ENCODE measurements at places on chromosomes 6 and 20. TPM values are rescaled to one million over a fixed set of nuclear protein-coding genes. Genes with fewer than 3 reads are reported as not detected.
A peak's percentile ranks its signal among the peaks of the same experiment; 100 is the strongest.

- H3K36me3 ChIP-seq, result no peaks in the 10 kb centered on the region
- no peak for DNase-seq
- H3K4me1 ChIP-seq, result no peaks in the 10 kb centered on the region
- no peaks in the 10 kb centered on the region for H3K27me3 ChIP-seq
Measured at GRCh38 chr6:62942000-62942399, 269.3 kb upstream of the FKBP1C start.

The SCAND1 gene
- total RNA-seq, result 47.8 TPM

DNA sequence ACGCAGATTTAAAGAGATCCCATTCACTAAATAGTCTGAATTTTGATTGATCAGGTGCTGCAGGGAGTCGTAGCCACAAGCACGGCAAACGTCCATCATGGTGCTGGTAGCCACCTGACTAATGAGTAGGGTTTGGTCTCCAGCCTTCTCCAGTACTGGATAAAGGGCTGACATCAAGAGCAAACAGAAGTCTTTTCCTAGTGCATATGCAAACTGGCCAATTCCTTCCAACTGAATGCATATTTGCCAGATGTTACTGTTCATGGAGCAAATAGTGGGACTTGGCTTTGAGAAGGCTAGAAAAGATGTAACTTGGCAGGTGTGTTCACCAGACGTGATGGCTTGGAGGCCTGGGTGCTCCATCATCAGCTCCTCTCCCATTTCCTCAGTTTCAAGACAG is 21.6 kb downstream of the TTI1 start:
- no peaks in the 10 kb centered on the region for H3K27me3 ChIP-seq
- no peak overlapping the region for H3K27ac ChIP-seq
- H3K36me3 ChIP-seq, result peaks cover 49% of the 10 kb centered on the region
- peaks cover 11% of the 10 kb centered on the region for H3K4me1 ChIP-seq

DNA sequence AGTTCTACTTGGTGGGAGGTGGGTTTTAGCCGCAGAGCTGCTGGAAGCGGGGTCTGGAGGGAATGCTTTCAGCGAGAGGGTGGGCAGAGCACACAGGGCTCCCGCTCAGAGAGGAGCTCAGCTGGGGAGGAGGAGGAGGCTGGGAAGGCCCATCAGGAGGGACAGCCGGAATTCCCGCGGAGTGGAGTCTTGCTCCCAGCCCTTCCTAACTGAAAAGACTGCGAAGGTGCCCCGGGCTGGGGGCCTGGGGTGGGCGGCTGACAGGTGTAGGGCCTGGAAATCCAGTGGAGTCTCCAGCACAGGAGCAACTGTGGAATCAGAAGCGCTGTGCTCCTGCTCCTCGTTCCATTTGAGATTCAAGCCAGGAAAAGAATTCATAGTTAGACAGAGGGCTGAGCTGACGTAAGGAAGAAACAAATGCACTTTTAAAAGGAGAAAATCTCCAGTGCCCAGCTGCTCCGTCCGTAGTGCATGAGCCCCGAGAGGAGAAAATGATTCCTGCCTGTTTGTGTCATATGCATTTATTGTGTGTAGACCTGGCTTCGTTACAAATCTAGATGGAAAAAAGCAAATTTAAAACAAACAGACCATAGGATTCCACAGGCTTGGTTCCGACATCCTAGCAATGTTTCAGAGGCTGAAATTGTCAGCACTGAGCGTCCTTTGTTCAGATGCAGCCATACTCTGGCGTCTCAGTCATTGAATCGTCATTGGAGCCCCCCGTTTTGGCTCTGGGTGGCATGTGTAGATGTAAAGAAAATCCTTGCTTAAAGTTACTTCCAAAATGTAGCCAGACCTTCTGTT is 197.7 kb downstream of the SMOC2 start:
- no peaks in the 10 kb centered on the region for H3K36me3 ChIP-seq
- H3K27ac ChIP-seq, result no peak overlapping the region
- no peak overlapping the region for H3K4me3 ChIP-seq
- peaks cover 23% of the 10 kb centered on the region for H3K27me3 ChIP-seq
- no peaks in the 10 kb centered on the region for H3K4me1 ChIP-seq

DNA sequence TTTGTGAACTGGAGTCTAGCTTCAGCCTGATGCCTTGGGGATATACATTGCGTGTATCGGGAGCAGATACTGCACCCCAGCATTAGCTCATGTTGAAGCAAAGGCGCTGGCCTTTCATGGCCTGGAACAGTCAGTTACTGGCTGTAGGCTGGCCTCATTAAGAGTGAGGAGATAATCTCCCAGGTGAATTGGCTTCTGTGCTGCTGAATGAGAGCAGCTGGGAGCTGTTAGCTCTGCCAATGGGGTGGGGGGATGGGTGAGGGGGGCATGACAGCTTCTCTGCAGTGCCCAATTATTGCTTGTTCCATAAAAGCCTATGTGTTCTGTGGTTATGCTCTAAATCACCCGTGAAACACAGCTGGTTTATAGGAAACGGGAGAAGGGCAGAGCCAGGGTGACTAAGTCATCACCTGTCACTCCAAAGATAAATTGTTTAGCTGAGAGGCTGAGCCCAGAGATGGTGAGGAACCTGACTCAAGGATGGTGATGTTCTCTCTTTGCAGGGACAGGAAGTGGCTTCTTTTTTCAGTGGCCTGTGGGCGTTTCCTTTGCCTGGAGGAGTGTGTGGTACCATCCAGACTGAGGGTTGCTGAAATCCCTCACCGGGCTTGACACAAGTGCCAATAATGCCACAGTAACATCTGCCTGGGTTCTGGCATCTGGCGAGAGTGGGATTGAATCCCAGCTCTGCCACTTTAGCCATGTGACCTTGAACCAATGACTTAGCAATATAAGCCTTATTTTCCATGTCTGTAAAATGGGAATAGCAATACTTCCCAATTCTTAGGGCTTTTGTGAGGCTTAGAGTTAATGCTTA is 170.8 kb downstream of the BCAS1 start:
- H3K36me3 ChIP-seq, result peaks cover 5% of the 10 kb centered on the region
- H3K27me3 ChIP-seq, result no peaks in the 10 kb centered on the region
- H3K27ac ChIP-seq, result peak overlapping the region; percentile 98
- no peak overlapping the region for H3K4me3 ChIP-seq
- peaks cover 61% of the 10 kb centered on the region for H3K4me1 ChIP-seq

The MAP3K4 gene
- total RNA-seq, result 38.1 TPM

The C20orf144 gene
- 0.10 TPM for total RNA-seq
